Karpas-422 (cell line): ENCODE measurements at places on chromosomes 2 and 18.

GRCh38 chr2:12361506-12361905 lies 355.2 kb upstream of the TRIB2 start:
- DNase-seq, result no peak

DNA sequence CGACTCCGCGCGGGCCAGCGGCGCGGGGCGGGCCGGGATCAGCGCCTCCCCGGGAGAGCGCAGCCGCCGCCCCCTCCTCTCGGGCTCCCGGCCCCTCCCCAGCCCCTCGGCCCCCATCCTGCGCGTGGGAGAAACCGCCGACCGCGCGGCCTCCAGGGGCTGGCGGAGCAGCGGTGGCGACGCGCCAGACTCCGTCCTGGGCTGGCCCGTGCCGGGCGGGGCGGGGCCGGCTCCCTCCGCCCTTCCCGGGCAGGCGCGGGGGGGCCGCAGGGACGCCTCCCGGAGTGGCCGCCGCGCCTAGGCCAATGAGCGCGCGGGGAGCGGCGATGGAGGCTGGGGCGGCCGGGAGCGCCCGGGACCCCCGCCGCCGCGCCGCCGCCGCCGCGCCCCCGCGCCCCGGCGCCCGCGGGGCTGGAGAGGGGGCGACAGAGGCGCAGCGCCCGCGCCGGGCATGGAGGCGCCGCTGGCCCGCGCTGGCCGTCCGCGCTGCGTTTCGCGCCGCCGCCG lies 49.1 kb downstream of the KCNIP3 start:
- DNase-seq, result no peak

DNA sequence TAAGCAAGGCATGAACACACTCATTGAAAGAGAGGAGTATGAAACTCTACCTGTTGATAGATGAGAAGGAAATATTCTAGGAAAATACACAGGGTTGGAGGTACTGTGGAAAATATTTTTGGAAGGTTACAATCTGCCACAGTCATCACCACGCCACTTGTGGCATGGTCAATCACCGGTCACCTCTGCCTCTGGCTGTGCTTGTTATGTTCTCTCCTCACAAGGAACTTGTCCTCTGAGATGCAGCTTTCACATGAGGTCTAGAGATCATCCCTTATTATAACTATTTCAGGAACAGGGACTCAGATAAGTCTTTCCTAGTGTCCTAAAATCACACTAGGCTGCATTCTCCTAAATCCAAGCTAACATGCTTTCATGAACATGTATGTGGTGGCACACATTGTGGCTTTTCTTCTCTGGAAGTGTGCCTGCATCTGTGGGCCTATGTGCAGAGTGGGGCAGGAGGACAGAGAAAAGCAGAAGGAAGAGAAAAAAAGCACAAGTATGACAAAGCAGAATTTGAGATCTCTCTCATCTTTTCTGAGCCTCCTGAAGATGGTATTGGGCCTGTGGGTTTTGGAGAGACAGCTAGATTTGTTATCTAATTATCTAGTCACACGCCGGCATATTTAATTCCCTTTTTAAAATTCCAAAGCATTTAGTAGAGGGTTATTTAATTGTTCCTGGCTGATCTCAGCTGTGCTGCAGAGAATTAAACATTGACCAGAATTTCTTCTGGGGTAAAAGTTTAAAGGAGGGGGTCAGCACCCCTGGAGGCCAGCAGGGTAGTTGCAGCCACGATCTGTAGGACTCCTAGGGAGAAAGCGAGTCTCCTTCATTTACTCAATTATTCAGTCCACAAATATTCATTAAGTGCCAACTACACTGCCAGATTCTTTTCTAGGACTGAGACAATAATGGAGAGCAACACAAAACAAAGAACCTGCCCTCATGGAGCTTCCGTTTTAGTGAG lies 294.6 kb downstream of the RDH14 start:
- no peak for DNase-seq

DNA sequence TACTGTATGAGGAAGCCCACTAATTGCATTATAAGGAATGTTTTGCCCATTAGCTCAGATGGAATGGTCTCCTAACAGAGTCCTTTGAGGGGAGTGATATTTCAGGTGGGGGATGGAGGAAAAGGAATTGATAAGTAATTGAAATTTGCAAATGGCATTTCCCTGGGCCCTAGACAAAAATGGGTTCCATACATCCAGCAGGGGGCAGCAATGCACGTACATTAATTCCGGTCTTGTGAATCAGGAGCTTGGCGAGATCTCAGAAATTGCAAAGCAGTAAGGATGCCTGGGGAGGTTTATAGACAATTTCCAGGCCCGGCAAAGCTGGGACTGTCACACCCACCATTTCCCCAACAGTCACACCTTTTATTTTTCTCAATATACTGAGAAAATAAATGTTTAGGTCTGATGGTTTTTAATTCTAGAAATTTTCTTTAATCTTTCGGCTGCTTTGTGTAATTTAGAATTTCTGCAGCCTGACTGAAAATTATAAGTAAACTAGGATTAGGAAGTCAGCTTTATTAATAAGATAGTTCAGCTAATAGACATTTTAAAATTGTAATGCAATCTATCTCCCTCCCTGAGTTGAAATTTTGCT lies 122.8 kb downstream of the LYPD1 start:
- peak; percentile 93 for DNase-seq

DNA sequence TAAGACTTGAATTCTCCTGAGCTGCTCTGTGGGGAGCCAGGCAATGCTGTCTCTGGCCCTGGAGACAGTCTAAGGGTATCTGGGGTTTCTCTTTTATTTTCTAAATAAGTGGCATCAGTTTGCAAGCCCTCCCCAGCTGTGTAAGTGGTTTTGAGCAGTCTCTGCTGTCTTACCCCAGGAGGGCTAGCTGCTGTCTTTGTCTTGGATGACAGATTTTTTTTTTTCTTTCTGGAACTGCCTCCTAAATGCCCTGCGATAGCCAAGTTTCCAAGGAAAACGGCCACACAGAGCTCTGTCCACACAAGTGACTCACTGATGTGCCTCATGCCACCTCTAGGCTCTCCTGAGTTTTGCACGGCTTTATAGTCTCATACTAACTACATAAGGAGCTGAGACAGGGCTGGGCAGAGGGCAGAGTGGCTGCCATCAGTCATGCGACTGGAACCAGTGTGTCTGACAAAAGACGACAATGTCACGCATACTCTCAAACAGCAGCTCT lies 37.2 kb upstream of the THOC1 start:
- DNase-seq, result no peak

DNA sequence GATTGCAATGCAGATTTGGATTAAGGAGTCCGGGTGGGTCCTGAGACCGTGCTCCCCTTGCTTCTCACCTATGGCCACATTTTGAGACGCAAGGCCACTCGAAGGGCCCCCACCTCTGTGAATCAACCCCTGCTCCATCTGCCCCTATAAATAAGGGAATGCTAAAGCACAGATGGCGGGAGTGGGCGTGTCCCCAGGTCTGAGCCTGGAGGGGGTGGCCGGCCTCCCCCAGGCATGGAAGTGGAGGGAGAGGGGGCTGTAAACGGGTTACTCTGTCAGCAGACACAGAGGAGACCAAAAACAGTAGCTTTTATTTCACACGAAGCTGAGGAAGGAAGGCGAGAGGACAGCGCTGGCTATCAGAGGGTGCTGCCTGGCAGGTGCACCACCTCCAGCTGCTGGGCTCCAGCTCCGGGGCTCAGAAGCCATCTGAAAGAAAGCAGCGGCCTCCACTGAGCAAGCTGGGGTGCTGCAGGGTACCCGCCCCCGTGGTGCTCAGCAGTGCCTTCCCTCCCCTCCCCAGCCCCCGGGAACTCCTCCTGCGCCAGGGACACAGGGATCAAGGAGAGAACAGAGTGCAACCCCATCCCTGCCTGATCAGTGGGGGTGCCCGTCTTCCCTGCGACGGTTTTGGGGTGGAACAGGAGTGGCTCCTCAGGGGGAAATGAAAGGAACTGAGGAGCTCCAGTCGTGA lies 56.7 kb upstream of the RAB6C start:
- no peak for DNase-seq

- DNase-seq, result no peak
Observed at GRCh38 chr18:13216711-13217465, 1.7 kb upstream of the LDLRAD4 start.

DNA sequence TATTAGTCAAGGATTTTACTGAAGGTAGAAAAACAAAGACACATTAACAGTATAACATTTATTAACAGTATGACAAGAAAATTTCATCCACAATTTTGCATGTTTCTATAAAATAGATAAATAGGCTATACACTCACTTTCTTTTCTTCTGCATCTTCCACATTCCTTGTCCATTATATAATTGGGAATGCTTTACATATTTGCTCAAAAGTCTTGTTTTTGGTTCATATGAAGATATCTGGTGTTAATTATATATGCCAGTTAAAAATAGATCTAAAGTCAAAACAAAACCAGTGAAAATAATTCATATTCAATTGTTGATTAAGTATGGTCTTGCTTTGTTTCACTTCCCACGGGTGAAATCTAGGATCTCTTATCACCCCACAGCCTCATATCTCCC lies 53.4 kb downstream of the SERPINB7 start:
- DNase-seq, result no peak

DNA sequence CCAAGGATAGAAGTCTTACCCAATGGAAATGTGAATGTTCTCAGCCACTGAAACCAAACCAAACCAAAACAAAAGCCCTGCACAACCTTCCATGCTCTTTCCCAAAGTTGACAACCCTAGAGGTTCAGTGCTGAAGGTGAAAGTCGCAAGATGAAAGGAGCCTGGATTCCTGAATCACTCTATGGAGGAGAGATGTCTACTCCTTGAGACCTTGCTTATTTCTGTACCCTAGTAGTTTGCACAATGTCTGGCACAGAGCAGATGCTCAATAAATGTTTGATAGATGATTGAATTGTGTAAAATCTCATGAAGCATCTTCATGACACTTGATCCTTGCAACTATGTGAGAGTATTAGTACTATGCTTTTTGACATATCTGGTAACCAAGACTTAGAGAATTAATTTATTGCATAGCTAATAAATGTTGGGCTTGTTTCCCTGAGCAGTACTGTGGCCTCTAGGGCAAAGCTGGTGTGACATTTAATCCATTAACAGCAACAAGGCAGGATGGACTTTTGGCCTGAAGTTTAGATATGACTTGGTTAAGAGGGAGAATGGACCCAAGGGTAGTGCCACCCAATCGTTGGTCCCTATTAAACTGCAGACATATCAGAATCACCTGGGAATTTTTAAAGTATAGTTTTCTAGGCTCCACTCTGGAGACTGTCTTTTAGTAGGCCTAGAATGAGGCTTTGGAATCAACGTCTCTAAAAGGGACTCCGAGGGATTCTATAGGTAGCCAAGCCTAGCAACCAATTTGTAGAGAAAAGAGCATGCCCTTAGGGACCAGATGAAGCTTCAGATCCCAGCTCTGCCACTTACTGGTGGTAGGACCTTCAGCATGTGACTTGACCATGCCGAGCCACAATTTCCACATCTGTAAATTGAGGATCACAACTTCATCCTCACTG lies 145.9 kb downstream of the DDX1 start:
- DNase-seq, result no peak

- no peak for DNase-seq
Observed at GRCh38 chr2:84844141-84844540, 36.7 kb downstream of the TRABD2A start.

DNA sequence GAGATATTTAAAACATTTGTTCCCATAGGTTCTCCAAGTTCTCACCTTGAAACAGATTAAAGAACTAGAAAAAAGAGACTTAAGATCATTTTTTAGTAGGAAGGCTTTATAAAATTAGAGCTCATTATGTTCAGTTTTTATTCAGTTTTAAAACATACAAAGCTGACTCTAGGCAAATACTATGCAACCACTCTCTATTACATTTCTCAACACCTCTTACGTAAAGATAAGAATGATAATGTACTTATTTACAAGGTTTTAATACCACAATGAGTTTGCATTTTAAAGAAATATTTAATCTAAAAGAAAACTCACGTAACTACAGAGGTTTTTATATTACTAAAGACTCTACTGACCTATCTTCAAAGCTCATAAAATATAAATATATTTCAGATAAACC lies 68.8 kb downstream of the TMEM131 start:
- no peak for DNase-seq

DNA sequence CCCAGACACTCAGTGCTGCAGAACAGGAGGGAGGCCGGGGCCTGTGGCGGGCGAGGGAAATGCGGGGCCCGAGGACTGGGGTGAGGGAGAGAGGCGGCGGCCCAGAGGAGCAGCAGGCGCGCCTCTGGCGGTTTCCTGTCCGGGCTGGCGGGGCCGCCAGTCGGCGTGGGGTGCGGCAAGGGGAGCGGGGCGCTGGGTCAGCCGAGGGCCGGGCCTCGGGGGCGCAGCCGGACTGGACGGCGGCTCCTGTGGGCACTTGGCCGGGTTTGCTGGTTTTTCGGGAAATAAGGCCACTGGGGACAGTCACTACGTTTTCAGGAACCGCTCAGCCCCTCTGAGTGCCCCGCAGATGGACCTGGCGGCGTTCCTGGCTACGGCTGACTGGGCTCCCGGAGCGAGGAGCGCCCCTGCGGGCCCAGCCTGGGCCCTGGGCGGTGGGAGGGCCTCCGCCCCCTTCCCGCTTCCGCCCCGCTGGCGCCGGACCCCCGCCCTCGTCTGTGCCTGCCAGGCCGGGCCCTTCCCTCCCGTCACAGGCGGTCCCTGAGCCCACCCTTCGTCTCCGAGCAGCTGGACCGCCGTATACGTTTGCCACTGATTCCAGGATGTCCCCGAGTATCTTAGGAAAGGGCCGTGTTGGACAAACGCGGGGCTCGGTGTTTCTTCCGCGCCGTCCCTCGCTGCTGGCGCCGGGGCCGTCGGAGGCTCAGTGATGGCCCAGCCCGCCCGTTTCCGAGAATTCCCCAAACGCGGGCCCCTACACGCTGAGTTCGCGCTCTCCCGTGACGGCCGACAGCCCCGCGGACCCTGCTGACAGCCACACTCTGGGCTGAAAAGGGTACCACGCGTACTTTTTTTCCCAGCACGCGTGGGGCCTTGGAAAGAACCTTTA lies 84.6 kb downstream of the FAM210A start:
- DNase-seq, result no peak

DNA sequence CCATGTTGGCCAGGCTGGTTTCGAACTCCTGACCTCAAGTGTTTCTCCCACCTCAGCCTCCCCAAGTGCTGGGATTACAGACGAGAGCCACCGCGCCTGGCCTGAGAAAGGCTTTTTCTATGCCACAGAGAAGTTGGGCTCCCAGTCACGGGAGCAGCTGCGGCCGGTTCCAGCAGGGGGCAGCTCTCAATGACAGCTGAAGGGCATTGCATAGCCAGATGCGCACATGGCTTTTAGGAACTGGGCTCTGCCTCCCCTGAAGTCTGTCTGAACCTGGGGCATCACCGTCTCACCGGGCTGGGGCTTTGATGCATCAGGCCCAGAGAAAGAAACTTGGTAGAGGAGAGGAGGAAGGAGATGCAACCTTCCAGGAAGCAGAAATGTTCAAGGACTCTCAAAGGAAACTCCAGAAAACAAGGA lies 84.2 kb upstream of the LAPTM4A start:
- peak; percentile 96 for DNase-seq

DNA sequence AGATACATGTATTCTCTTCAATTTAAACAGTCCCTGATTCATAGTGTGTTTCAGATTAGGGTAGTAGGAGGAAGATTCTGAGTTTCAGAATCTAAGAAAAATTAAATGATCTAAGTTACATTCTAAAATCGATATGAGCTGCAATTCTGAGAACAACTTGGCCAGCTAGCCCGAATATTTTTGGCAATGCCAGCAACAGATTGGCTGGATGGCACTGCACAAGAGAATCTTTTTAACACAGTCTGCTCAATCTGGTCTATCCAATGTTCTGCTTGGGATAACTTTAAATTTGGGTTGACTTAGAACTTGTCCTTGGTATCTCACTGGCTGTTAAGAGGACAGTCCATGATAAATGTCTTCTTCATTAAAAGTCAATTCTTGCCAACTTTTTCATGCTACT lies 853.9 kb downstream of the NRXN1 start:
- DNase-seq, result no peak

- no peak for DNase-seq
Observed at GRCh38 chr2:221792971-221793521, 220.9 kb upstream of the EPHA4 start.

- no peak for DNase-seq
Observed at GRCh38 chr2:37189452-37190153, 1.1 kb upstream of the SULT6B1 start.
